ENCODE measurements at places on chromosomes 12 and 14. TPM values are rescaled to one million over a fixed set of nuclear protein-coding genes. Genes with fewer than 3 reads are reported as not detected.

GRCh38 chr12:52187640-52188039, 4.2 kb downstream of the KRT80 start:
- ATAC-seq = no peak

GRCh38 chr14:68784226-68784910, 8.5 kb downstream of the ZFP36L1 start:
- no peak for ATAC-seq

DNA sequence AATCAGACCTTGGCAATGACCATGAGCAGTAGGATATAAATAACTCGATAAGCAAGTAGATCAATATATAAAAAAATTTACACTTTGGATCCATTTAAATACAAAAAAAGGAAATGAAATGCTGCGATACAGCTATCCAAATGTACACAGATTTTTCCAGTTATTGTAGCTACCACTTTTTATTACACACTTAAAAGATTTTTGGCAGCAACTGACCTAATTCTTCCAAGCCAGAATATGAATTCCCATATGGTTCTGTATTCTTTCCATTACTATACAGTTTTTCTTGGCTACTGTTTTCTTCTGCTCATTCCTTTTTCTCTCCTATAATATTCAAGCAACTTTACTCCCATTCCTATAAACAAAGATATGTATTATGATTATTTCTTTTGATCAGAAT, 52.2 kb downstream of the TMTC1 start:
- ATAC-seq = no peak

DNA sequence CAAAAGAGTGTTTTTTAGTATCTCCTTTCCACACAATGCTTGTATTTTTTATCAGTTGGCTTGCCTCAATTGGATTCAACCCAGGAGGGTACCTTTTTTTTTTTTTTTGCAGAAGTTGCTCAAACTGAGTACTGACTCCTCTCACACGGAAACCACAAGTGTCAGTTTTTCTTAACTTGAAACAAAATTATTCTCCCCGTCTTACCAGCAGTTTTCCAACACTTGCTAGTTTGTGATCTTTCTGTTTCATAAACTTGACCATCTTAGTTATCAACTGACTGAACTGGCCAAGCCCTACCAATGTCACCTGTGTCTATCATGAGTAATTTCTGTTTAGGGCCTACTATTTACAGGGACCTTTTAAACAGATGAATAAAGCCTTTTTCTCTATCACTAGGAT, 34.1 kb upstream of the ITPR2 start:
- peak; percentile 90 for ATAC-seq

GRCh38 chr14:69701857-69702256, 65.1 kb upstream of the SRSF5 start:
- ATAC-seq = peak; percentile 40

GRCh38 chr14:99320621-99321235, 48.7 kb upstream of the BCL11B start:
- no peak for ATAC-seq

DNA sequence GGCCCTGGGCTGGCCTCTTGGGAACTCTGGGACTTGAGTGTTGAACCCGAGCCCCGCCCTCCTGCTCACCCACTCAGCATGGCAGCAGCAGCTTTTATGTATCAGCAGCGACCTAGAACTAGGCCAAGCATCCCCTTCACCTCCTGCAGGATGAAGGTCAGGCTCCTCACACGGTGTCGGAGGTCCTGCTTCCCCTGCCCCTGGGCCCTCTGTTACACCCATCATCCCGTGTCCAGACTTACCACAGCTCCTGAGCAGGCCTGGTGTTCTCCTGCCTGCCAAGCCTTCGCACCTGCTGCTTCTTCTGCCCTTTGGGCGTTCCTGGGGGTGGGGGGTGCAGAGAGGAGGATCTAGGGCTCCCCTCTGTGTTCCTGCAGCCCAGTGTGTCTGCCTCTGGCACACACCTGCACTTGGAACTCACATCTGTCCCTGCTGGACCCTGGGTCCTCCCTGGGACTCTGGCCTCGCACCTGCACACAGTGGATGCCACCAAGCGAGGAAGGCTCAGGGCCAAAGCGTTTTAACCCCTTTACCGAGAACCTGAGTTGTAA, 80.3 kb downstream of the PAPOLA start:
- no peak for ATAC-seq

DNA sequence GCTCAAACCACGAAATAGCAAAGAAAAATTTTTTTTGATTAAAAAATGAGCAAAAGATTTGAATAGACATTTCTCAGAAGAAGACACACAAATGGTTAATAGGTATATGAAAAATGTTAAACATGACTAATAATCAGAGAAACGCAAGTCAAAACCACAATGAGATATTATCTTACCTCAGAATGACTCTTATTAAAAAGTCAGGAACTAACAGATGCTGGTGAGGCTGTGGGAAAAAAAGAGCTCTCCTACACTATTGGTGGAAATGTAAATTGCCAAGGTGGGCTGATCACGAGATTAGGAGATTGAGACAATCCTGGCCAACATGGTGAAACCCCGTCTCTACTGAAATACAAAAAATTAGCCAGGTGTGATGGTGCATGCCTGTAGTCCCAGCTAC, 315.5 kb upstream of the FLRT2 start:
- ATAC-seq = no peak

DNA sequence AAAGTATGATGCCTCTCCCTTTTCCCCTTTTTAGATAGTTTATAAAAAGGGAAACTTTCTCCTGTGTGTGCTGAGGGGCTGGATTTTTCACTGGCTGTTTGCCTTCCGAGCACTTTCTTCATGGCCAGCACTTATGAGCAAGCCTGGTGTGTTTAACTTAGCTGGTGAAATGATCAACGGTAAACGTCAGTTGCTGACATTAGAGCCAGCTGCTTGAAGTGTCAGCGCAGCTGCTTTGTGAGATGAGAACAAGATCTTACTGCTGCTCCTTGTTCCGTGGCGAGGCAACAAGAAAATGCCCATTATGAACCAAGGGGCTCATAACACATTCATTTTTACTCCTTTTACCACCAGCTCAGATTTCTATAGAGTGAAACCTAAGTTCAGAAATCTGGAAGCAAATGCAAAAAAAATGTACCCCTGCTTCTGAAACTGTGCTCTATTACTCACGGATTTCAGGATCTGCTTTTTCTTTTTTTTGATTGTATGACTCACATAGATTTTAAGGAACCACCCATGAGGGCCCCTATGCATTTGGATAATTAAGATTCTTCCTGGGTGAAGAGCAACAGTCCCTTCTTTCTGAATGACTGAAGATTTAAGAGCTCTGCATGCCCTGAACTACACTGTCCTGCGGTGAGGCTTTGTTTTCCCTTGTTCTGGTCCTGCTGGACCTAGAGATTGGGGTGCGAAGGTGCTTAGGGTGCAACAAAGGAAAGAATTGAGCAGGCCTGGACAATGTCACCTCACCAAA, 74.3 kb upstream of the CPM start:
- peak; percentile 84 for ATAC-seq

DNA sequence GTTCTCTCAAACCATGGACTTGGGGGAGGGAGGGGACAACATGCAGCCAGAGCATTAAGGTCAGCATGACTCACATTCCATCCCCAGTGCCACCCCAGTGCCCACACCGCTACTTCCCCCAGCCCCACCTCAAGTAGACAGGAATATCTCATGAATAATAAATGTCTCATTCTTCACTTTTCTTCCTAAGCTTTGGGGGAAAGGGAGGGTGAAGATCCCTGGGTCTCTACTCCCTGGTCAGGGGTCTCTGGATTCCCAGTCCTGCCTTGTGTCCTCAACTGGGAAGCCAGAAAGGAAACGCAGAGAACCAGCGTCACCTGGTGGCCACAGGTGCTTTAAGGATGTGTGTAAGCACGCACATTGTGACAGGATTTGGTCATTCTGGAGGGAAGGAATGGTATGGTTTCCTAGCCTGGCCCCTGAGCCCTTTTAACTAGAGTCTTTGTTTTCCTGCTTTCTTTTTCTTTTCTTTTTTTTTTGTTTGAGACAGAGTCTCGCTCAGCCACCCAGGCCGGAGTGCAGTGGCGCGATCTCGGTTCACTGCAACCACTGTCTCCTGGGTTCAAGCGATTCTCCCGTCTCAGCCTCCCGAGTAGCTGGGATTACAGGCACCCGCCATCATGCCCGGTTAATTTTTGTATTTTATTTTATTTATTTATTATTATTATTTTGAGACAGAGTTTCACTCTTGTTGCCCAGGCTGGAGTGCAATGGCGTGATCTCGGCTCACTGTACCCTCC, 3.4 kb downstream of the GPR84 start:
- ATAC-seq = no peak

GRCh38 chr12:131621701-131622421, 89.0 kb upstream of the SFSWAP start:
- ATAC-seq = no peak

- no peak for ATAC-seq
Observed at GRCh38 chr12:119877639-119877948, 474 bp upstream of the CIT start.

- peak; percentile 100 for ATAC-seq
Observed at GRCh38 chr12:121182222-121182893, 27.6 kb upstream of the P2RX4 start.

GRCh38 chr12:64797156-64797555, 27.3 kb upstream of the TBC1D30 start:
- ATAC-seq = no peak

DNA sequence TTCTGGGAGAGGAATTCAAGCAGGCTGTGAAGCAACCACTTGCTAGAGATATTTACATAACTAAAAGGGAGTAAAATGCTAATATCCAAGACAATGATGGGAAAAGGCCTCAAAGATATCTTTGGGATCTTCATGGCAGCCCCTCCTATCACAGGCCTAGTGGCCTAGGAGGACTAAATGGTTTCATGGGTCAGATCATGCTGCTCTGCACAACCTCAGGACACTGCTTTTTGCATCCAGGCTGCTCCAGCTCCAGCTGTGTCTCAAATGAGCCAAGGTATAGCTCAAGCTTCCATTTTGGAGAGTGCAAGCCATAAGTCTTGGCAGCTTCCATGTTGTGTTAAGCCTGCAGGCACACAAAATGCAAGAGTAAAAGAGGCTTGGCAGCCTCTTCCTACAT, 195.6 kb upstream of the SSTR1 start:
- no peak for ATAC-seq

- ATAC-seq = no peak
Observed at GRCh38 chr12:126668961-126669360, 1598.0 kb upstream of the TMEM132C start.

GRCh38 chr12:114679942-114680341, 4.0 kb downstream of the TBX3 start:
- ATAC-seq = no peak

GRCh38 chr14:100440207-100440631, 117.1 kb downstream of the SLC25A47 start:
- no peak for ATAC-seq

DNA sequence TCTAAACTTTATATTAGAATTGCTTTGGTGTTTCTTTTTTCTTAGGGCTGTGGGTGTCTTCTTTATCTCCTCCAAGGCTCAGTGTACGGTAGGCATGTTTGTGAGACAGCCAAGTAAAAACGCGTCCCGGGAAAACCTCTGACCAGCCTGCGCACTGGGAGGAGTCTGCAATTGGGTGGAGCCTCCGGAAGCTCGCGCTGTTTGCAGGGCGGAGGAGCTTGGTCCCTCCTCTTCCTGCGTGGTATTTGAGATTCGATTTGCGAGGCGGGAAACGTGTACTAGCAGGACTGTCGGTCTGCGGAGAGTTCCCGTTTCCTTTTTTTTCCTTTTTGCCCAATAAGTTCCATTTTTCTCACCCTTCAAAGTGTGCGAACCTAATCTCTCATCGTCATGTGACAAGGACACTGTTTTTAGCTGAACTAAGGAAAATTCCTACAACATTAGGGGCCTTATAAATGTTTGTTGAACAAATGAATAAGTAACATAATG, 182.1 kb upstream of the OTX2 start:
- no peak for ATAC-seq

DNA sequence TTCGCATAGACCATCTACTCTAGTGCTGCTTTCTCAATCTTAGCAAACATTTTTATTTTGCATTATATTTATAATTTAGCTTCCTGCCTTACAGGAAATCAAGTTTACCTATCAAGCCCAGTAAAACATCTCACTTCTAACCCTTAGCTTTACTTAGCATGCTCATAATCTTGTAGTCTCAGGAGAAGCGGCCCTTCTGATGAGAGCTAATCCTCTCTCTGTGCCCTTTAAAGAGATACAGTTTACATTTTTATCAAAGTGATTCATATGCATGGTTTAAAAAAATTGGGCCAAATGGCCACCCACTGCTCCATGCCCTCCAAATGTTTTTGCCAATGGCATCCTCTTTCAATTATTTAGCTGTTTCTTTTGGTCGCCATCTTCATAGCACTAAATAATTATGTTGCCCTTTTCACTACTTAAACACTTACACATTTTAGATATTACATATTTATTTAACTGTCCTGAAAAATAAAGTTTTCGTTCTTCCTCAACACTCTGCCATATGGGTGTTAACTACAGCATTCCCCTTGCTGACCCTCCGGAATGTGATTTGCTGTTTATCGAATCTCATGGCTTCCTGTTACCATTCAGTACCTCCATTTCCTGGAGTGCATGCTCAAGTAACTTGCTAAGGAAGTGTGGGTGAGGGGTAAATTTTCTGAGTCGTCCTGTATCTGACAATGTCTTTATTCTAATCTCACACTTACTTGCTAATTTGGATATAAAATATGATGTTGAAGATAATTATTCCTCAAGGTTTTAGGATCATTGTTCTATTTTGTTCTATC, 29.3 kb downstream of the YLPM1 start:
- peak; percentile 59 for ATAC-seq

DNA sequence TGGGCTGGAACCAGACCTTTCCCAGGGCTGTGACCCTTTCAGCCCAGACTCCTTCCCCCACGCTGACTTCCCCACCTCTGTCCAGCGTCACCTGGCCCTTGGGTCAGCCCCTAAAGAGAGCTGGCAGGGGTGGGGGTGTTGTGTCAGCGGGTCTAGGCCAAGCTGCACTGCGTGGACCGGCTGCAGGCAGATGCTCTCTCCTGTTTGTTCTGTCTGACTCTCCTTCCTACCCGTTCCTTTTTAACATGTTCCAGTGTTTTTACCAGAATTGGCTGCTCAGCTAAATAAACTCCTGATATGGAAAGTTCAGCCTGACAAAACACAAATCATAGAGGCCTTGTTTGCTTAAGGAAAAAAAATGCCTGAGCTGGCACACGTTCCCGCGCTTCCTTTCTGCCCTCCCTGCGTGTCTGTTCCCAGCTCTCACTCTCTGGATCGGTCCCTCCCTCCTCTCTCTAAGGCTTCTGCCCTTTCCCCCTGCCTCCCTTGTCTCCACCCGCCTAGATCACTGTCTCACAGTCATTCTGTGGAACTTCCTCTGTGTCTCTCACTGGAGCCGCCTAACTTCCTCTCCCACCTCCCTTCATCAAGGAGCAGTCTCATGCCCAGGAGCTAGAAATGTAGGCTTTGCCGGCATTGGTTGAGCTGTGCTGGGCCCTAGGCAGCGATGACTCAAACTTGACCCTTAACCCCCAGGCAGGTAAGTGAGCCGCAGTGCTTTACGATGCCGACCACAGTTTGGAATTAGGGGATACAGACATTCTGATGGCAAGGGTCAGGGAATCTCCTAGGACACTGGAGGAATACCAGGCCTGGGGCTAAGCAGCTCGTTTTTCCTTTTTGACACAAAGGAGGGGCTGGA, 15.5 kb upstream of the MLXIP start:
- ATAC-seq = no peak

- ATAC-seq = no peak
Observed at GRCh38 chr14:85313560-85314207, 216.3 kb upstream of the FLRT2 start.

The BLOC1S1 gene
- 118 TPM for total RNA-seq

The SERPINA1 gene
- 160 TPM for total RNA-seq

The GALNT8 gene
- total RNA-seq = 0.87 TPM

The ACSM4 gene
- total RNA-seq = not detected

The FBRSL1 gene
- total RNA-seq = 38.7 TPM

The AGAP2 gene
- 34.9 TPM for total RNA-seq

The CPNE6 gene
- total RNA-seq = not detected

The PHETA1 gene
- total RNA-seq = 1.1 TPM

The DCN gene
- not detected for total RNA-seq

The ASCL1 gene
- not detected for total RNA-seq

All from activated T-helper 17 cell treated with anti-CD3 and anti-CD28 coated beads, Interleukin-2, amount 50 U/mL, for 72 hours (primary cell).